ENCODE measurements at places on chromosomes 1 and 21. TPM values are rescaled to one million over a fixed set of nuclear protein-coding genes. Genes with fewer than 3 reads are reported as not detected.

DNA sequence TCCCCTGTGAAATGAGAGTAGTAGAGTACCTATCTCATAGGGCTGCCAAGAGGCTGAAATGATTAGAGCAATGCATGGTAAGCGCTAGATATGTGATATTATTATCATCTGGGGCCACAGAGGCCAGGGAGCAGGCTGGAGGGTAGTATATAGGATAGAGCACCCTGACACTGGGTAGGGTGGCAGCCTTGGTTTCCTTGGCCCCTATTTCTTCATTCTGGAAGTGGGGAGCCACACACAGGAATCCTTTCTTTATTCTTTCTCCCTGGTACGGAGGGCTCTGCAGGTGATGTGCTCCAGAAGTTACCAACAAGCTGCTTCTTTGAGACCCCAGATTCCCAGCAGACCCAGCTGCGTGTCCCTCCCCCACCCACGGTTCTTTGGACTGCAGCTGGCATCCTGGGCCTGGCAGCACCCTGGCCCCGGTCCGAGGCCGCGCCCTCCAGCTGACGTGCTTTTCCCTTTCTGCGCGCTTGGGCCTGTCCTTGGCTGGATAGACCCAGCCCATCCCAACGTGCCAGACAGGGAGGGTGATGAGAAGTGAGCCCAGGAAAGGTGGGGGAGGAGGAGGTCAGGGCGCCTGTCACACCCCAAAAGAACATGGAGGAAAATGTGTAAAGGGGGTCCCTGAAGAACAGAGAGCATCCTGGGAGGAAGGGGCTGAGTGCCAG lies 18.2 kb downstream of the INAVA start:
- no peaks in the 10 kb centered on the region for H3K36me3 ChIP-seq
- H3K27me3 ChIP-seq: no peaks in the 10 kb centered on the region
- H3K27ac ChIP-seq: no peak overlapping the region
- DNase-seq: no peak
- no peak overlapping the region for H3K4me3 ChIP-seq

DNA sequence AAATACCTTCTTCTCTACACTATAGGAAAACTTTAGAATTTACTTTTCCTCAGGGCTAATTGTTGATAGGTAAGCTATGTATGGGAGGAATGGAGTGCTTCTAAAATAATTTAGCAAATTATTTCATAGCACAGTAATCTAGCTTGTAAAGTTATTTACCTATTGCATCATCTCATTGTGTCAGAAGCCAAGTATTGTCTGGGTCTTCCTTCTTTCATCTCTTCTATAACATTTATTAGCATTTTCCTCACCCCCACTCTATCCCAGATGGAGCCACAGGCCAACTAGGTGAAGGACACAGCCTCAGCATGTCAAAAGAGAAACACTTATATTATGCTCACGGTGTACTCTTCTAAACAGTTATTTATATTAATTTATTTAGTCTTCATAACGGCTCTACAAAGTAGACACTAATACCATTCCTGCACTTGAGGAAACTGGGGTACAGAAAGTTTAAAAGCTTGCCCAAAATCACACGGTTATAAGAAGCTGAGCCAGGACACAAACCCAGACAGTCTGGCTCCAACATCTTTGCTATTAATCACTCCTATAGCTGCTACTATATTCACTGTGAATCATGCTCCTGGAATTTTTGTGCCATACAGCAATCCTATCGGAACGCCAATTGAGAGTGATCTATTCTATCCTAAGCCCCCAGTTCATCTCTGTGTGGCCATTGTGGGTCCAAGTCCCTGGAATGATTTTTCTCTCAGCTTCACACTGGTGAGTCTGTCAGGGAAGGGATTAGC lies 43.1 kb downstream of the OR10J5 start:
- no peak overlapping the region for H3K4me3 ChIP-seq
- H3K4me1 ChIP-seq: no peaks in the 10 kb centered on the region
- no peak overlapping the region for H3K27ac ChIP-seq
- no peak for DNase-seq
- no peaks in the 10 kb centered on the region for H3K27me3 ChIP-seq
- H3K36me3 ChIP-seq: no peaks in the 10 kb centered on the region

- no peaks in the 10 kb centered on the region for H3K27me3 ChIP-seq
- H3K27ac ChIP-seq: no peak overlapping the region
- H3K4me1 ChIP-seq: no peaks in the 10 kb centered on the region
- no peak overlapping the region for H3K4me3 ChIP-seq
These were observed 188.3 kb upstream of the ARHGEF16 start for GRCh38 chr1:3265835-3266805.

DNA sequence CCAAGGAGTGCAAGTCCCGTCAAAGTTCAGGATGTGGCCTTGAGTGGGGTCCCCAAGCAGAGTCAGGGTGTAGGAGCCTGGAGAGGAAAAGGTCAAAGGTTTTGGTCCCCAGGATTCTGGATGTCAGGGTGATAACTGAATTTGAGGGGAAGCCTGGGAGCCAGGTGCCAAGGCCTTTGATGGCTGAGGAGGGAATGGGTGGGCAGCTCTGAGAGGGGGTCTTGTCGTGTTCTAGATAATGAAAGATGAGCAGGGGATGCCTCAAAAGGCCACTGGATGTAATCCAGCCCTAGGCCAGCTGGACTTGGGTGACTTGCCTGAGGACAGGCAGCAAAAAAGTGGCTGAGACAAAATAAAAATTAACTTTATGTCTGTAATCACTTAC lies 27.5 kb upstream of the KCNA2 start:
- no peak for DNase-seq
- no peaks in the 10 kb centered on the region for H3K27me3 ChIP-seq
- no peaks in the 10 kb centered on the region for H3K4me1 ChIP-seq

The LRRN2 gene
- total RNA-seq: 8.6 TPM

- peak overlapping the region; percentile 92 for H3K27ac ChIP-seq
- H3K36me3 ChIP-seq: no peaks in the 10 kb centered on the region
- H3K4me3 ChIP-seq: no peak overlapping the region
- DNase-seq: peak; percentile 49
- H3K4me1 ChIP-seq: peaks cover 28% of the 10 kb centered on the region
- H3K27me3 ChIP-seq: no peaks in the 10 kb centered on the region
These were observed 52.5 kb upstream of the ZNF648 start for GRCh38 chr1:182113879-182114626.

- no peak overlapping the region for H3K4me3 ChIP-seq
- no peaks in the 10 kb centered on the region for H3K4me1 ChIP-seq
- no peaks in the 10 kb centered on the region for H3K36me3 ChIP-seq
These were observed 185.5 kb upstream of the C1orf174 start for GRCh38 chr1:4085546-4085945.

- H3K36me3 ChIP-seq: peaks cover 4% of the 10 kb centered on the region
- peaks cover 73% of the 10 kb centered on the region for H3K4me1 ChIP-seq
- peak; percentile 43 for DNase-seq
- H3K27ac ChIP-seq: peak overlapping the region; percentile 91
- no peaks in the 10 kb centered on the region for H3K27me3 ChIP-seq
- no peak overlapping the region for H3K4me3 ChIP-seq
These were observed 43.4 kb downstream of the AHDC1 start for GRCh38 chr1:27560268-27561123.

GRCh38 chr1:117466761-117467160 lies 99.5 kb downstream of the MAN1A2 start:
- H3K27ac ChIP-seq: no peak overlapping the region
- no peaks in the 10 kb centered on the region for H3K36me3 ChIP-seq
- no peak for DNase-seq
- no peak overlapping the region for H3K4me3 ChIP-seq

- no peak for DNase-seq
- no peaks in the 10 kb centered on the region for H3K4me1 ChIP-seq
- H3K27me3 ChIP-seq: no peaks in the 10 kb centered on the region
- no peak overlapping the region for H3K27ac ChIP-seq
These were observed 114.5 kb upstream of the LYPLAL1 start for GRCh38 chr1:219058891-219059820.

DNA sequence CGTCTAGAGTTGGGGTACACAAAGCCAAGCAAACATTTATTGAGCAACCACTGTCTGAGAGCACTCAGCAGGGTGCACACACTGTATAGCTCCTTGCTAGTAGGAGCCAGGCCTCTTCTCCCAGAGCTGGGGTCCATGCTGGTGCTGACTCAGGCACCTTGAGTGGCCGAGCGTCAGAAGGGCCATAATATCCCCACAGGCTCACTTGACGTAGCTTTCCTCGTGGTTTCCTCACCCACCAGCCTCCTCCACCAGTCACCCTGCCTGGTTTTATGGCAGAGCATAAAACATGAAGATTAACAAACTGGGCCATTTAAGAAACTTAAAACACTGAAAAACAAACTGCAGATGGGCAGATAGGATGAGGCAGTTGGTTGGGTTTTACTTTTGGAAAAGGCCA lies 361.5 kb downstream of the HHAT start:
- H3K36me3 ChIP-seq: no peaks in the 10 kb centered on the region
- no peak for DNase-seq
- H3K27me3 ChIP-seq: no peaks in the 10 kb centered on the region
- H3K4me3 ChIP-seq: no peak overlapping the region
- H3K27ac ChIP-seq: no peak overlapping the region
- H3K4me1 ChIP-seq: no peaks in the 10 kb centered on the region

The IVL gene
- total RNA-seq: not detected

- DNase-seq: no peak
- H3K4me1 ChIP-seq: peaks cover 69% of the 10 kb centered on the region
- no peak overlapping the region for H3K4me3 ChIP-seq
These were observed 36.6 kb downstream of the GPR3 start for GRCh38 chr1:27429029-27429425.

DNA sequence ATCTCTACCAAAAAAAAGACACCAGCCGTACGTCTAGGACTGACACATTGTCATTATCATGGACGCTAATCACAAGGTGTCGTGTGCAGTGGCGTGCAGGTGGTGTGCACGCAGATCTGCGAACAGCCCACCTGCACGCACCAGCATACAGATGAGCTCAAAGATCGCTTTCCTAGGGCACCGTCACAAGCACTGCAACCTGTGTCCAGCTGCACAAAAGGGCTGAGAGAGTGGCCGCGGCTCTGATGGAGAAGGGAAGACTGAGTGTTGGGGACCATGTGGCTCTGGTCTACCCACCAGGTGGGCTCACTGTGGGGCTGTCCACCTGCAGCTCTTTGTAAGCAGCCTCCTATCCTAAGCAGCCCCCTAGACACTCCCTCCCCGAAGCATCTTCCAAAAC lies 50.9 kb downstream of the S100B start:
- no peak overlapping the region for H3K27ac ChIP-seq
- H3K4me1 ChIP-seq: no peaks in the 10 kb centered on the region
- no peaks in the 10 kb centered on the region for H3K27me3 ChIP-seq
- no peak for DNase-seq
- peaks cover 52% of the 10 kb centered on the region for H3K36me3 ChIP-seq

DNA sequence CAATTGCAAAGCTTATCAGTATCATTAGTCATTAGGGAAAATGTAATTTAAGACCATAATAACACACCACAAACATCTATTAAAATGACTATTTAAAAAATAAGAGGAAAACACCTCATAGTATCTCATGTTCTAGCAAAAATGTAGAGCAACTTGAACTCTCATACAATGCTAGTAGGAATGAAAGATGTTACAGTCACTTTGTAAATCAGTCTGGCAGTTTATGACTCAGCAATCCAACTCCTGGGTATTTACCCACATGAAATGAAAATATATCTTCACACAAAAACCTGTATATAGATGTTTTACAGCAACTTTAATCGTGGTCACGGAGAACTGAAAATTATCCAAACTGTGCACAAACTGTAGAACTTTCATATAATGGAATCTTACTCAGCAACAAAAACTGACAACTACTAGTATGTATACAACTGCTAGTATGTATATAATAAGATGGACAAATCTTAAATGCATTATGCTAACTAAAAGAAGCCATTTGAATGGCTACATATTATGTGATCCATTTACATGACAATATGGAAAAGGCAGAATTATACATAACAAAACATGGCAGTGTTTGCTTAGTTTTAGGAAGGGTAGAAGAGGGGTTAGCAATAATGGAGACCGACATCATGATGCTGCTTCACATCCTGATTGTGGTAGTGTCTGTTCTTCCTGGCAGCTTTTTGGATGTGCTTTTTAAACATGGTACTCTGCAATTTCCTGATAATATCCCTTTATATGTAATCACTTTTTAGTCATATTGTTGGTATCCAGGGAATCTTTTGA lies 267.0 kb downstream of the KCTD3 start:
- H3K36me3 ChIP-seq: no peaks in the 10 kb centered on the region
- no peaks in the 10 kb centered on the region for H3K27me3 ChIP-seq
- no peak for DNase-seq
- no peak overlapping the region for H3K4me3 ChIP-seq
- H3K4me1 ChIP-seq: no peaks in the 10 kb centered on the region

- no peak overlapping the region for H3K4me3 ChIP-seq
- no peaks in the 10 kb centered on the region for H3K27me3 ChIP-seq
- no peak for DNase-seq
- H3K36me3 ChIP-seq: no peaks in the 10 kb centered on the region
- H3K27ac ChIP-seq: no peak overlapping the region
- H3K4me1 ChIP-seq: no peaks in the 10 kb centered on the region
These were observed 151.9 kb downstream of the TNFSF18 start for GRCh38 chr1:172898866-172899265.

DNA sequence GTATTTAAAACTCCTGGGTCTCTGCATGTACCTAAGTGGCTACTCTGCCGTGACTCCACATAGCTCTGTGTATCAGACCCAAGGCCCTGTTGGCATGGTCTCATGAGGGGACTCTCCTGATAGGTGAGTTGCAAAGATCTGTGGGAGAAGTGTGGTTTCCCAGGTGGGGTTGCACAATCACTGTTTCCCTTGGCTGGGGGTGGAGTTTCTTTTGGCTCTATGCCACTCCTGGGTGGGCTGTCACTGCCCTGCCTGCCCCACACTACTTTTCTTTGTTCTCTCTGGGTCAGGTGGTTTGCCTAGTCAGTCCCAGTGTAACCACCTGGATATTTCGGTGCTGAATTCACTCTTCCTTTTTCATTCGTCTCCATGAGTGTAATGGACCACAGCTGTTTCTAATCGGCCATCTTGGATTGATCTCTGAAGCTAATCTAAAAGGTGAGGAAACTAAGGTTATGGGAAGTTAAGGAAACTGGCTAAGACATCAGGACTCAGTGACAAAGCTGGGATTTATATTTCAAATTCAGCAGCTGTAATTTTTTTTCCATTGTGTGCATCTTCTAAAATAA lies 97.1 kb upstream of the CACYBP start:
- no peaks in the 10 kb centered on the region for H3K36me3 ChIP-seq
- H3K27ac ChIP-seq: no peak overlapping the region
- DNase-seq: no peak
- no peaks in the 10 kb centered on the region for H3K27me3 ChIP-seq
- no peak overlapping the region for H3K4me3 ChIP-seq

GRCh38 chr1:225817611-225818061 lies 7.7 kb downstream of the EPHX1 start:
- H3K36me3 ChIP-seq: peaks cover 1% of the 10 kb centered on the region
- H3K4me1 ChIP-seq: peaks cover 95% of the 10 kb centered on the region
- peak overlapping the region; percentile 98 for H3K27ac ChIP-seq
- no peak overlapping the region for H3K4me3 ChIP-seq
- H3K27me3 ChIP-seq: no peaks in the 10 kb centered on the region

The LRRC8C gene
- 5.6 TPM for total RNA-seq

- no peak overlapping the region for H3K4me3 ChIP-seq
- no peak for DNase-seq
- H3K27ac ChIP-seq: no peak overlapping the region
- no peaks in the 10 kb centered on the region for H3K36me3 ChIP-seq
- H3K4me1 ChIP-seq: no peaks in the 10 kb centered on the region
These were observed 83.1 kb downstream of the CLIC4 start for GRCh38 chr1:24828183-24828886.

The FASLG gene
- total RNA-seq: 0.73 TPM

The KLHDC8A gene
- 1.2 TPM for total RNA-seq

- peaks cover 12% of the 10 kb centered on the region for H3K4me1 ChIP-seq
- no peak overlapping the region for H3K4me3 ChIP-seq
- no peaks in the 10 kb centered on the region for H3K27me3 ChIP-seq
- DNase-seq: no peak
- H3K36me3 ChIP-seq: no peaks in the 10 kb centered on the region
- H3K27ac ChIP-seq: peak overlapping the region; percentile 91
These were observed 691.2 kb downstream of the USP25 start for GRCh38 chr21:16421007-16421406.
